ENCODE measurements at places on chromosomes 16 and 17.

GRCh38 chr17:12759090-12759489, 30.2 kb upstream of the ARHGAP44 start:
- no peak for DNase-seq

DNA sequence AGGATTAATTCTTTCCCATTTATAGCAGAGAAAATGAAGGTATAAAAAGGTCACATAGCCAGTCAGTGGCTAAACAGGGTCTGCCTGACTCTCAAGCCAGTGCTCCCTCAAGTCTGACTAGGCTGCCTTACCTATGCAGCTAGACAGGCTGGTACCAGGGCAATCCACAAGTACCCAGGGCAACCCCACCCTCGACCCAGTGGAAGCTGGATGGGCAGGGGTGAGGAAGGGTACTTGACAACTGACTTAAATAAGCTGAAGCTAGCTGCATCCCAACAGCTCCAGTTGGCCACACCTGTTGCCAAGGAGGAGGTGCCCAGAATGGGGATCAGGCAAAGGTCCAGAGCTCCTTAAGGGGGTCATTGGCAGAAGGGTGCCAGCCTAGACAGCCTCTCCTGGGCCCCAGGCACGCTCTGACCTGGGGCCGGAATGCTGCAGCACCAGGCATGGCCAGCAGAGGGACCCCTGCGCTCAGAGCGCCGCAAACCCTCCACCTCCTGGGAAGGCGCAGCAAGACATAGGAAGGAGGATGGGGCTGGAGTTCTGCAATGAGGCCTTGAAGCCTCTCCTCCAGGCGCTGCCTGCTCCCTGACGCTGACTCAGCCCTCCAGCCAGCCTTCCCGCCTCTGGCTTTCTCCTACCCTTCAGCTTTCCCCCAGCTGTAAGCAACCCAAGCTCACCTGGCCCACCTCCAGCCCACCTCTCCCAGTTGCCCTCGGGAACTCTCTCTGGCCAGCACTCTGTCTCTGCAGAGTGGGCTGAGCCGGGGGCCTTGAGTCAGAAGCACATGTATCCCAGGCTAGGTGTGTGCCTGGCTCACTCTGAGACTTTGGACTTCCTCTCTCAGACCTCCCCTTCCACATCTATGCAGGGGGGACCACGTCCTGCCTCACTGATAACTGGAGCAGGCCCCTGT, 28.8 kb downstream of the MPP2 start:
- peak; percentile 43 for DNase-seq

GRCh38 chr17:44343510-44344209, 1.4 kb upstream of the GRN start:
- DNase-seq: no peak

DNA sequence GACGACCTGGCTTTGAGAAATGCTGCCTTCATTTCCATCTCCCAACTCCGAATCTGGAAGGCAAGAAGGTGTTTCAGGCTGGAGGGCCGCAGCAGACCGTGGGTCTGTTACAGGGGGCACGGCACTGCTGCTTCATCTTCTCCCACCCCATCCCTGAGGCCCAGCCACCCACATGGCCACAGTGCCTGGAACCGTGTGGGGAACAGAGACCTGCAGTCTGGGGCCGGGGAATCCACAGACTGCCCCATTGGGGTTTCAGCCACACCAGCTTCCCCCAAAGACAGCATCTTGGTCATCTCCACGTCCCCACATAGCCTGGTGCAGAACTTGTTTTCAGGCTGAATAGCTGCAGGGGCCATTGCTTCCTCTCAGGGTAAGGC, 74.2 kb downstream of the MRC2 start:
- DNase-seq: no peak

GRCh38 chr16:89024546-89025060, 47.6 kb upstream of the CBFA2T3 start:
- DNase-seq: no peak

DNA sequence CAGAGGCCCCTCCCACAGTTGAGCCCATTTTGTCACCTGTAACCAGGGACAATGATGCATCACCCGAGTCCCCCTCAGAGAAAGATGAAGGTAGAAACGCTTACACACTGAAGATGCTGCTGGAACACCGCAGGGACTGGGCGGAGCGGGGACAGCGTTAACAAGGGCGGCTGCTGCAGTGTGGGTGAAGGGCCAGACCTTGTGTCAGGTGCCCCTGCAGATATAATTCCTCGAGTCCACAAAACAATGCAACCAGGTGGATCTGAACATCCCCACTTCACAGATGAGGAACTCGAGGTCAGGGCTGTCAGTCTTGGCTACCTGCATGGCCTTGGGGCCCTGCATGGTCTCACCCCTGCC, 6.3 kb upstream of the MAPK7 start:
- DNase-seq: no peak

DNA sequence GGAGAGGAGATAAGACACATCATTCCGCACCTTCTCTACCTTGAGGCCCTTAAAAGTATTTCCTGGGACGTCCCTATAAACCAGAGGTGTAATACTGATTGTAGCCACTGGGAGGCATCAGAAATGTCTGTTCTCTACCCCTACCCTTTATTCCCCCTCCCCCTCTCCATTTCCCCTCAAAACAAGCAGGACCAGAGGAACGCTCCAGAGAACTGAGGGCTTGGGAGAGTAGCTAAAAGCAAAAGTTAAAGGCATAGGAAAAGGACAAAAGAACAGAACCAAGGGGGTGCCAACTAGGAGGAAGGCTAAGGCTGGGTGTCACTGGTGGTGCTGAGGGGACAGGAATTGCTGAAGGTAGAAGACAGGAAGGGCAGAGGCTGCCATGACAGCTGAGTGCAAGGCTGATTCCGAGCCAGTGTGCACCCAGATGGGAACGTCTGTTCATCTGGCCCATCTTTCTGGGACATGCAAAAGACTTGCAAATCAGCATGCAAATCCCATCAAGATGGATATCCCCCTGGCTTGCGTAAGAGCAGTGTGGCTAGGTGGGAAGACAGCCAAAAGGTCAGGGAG, 6.7 kb downstream of the CAMTA2 start:
- DNase-seq: no peak

DNA sequence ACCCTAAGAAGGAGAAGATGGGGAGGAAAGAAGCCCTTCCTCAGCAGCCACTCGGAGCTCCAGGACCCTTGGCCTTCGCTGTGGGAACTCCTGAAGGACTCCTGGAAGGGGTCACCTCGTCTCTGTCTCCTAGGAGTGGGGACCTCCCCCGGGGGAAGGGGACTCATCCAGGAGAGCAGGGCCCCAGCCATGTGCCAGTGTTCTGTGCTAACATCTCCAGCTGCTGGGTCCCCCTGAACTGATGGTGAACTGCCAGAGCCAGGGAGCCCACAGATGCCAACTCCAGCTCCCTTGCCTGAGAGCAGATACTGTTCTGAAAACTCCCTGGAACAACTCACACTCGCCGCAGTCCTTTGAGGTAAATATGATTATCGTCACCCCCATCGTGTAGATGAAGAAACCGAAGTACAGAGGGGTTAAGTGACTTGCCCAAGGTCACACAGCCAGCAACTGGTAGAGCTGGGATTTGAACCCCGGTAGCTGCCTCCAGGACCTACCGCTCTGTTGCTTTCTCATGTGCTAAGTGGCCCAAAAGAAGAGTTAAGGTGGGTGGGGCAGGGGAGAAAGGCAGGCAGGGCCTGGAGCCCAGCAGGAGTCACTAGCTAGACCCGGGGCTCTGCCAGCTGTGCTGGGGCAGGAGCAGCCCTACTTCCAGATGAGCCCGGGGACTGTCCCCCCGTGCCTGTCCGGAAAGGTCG, 10.5 kb downstream of the TIMM22 start:
- no peak for DNase-seq

DNA sequence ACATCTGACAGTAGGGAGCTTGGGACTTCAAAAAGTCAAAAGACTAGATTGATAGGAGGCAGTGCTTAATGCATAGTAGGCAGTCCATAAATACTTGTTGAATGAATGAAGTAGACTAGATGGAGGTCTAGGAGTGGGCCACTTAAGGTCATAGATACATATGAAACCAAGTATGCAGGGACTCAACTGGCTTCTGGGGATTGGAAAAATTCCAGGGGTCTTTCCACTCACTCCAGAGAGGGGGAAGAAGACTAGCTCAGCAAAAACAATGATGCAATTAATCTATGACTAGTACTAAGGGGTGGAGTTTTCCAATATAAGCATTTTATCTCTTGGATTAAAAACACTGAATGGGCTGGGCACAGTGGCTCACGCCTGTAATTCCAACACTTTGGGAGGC, 298.3 kb upstream of the XYLT1 start:
- DNase-seq: no peak

DNA sequence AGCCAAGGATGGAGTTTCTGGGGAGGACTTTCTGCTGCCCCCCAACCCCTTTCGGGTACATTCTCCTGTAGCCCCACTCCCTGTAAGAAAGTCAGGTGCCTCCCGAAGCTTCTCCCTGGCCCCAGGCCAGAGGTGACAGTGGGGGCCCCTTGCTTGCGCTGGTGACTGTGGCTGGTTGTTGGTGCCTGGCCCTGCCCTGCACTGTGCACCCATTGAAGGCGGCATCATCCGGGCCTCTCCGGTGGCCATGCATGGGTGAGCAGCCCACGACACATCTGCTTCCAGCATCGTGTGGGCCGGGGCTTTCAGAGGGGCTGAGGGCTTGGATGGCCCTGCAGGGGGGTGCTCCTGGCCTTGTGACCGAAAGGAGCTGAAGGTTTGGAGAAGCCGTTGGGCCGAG, 297.0 kb downstream of the SEC14L1 start:
- no peak for DNase-seq

- no peak for DNase-seq
Observed at GRCh38 chr16:80367037-80367658, 173.6 kb upstream of the DYNLRB2 start.

- no peak for DNase-seq
Observed at GRCh38 chr17:32516940-32517701, 30.3 kb downstream of the CDK5R1 start.

- DNase-seq: no peak
Observed at GRCh38 chr16:78609402-78610274, 510.2 kb downstream of the WWOX start.

- DNase-seq: no peak
Observed at GRCh38 chr16:38941-39892, 14.2 kb downstream of the POLR3K start.

DNA sequence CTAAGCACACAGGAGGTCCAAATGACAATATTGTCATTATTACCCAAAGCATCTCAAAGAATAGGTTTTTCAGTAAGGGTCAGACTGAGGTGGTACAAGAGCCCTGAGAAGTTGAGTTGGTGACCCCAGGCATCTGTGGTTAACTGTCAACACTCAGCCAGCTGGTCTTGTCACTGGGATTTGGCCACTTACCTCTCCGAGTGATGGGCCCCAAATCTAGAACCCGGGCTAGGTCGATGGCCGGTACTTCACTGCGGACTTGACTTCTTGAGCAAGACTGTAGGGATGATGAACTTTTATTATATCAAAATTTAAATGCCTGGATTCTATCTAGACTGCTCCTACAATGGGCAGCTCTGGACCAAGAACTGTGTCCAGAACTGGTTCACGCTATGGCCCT, 11.5 kb downstream of the GP2 start:
- DNase-seq: no peak

GRCh38 chr16:70570967-70571570, 47.5 kb downstream of the SF3B3 start:
- DNase-seq: no peak

DNA sequence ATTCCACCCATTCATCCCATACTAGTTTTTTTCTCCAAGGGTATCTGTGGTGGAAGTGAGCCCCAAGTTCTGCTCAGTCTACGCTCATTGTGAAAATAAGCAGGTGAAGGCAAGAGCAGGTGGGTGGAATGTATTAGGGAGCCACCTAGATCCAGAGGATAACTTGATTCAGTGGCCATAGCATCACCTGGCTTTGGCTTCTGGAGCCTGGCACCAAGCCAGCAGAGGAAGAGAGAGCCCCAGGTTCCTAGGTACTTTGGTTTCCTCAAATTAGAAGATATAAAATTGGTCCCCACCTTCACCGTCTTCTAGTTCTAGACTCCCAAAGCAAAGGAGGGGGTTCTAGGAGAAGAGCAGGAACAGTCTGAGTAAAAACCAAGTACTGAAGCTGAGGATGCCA, 4.1 kb downstream of the FXR2 start:
- no peak for DNase-seq

DNA sequence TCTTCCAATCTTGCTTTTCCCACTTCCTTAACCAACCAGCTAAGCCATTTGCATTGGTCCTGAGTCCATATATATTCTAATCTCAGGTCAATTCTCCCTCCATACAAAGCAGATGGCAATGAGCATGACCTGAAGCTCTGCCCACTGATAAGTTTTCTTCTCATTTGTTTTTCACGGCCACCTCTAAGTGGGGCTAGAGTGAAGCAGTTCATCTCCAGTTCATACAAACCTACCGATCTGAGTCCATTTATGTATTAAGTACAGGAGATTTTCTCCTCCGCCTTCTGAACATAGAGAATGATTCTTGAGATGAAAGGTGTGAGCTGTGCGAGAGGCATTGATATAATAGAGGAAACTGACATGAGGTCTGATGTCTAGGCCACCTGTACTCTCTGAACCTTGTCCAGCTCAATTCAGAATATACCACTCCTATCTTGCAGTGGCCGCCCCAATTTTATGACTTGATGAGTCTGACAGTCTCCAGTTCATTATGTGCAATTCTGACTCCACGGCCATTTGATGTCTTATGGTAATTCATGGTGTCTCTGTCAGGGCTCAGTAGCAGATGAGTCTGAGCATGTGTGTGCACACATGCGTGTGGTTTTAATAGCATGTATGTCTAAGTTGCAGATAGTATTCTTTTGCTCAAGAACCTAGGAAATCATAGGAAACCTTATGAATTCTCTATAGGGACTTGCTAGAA, 329.8 kb downstream of the PMP22 start:
- DNase-seq: no peak

GRCh38 chr16:85625485-85626117, 12.5 kb downstream of the GSE1 start:
- DNase-seq: no peak

GRCh38 chr16:13032911-13033310, 131.5 kb downstream of the SHISA9 start:
- DNase-seq: no peak

DNA sequence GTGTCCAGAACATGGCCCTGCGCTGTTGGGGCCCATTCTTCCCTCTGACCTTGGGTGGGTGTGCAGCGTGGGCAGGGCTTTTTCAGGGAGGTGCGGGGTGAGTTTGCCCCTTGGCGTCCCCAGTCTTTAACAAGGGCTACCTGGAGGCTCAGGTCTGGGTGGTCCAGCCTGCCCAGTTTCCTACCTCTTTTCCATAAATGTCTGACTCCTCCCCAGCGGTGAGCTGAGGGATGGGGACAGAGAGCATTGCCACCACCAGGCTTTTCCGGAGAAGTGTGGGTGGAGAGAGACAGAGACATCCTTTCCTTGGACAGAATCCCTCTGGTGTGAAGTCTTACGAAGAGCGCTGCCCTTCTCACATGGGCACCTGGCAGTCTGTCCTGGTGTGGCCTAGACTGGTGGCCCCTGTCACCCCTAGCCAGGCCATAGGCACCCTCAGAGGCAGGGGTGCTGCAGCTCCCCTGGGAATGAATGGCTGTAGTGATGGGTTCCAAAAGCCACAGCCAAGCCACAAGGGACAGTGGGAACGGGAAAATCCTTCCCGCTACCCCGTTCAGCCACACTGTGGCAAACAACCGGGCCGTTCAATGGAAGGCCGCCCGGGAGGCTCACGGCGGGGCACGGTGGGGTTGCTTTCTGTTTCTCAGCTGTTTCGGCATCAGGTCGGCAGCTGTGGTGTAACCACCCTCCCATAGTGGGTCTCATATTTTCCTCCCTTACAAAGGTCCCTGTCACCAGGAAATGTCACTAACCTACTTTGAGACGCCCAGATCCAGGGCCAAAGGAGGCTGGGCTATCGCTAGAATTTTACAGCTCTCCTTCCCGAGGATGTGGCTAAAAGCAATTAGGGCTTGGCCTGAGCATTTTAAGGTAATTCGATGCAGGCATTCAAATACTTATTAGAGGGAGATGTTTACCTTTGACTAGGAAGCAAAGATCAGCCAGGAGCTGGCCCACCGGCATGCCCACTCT, 61.9 kb upstream of the GSE1 start:
- no peak for DNase-seq
